ENCODE measurements at places on chromosomes 1 and 21.

DNA sequence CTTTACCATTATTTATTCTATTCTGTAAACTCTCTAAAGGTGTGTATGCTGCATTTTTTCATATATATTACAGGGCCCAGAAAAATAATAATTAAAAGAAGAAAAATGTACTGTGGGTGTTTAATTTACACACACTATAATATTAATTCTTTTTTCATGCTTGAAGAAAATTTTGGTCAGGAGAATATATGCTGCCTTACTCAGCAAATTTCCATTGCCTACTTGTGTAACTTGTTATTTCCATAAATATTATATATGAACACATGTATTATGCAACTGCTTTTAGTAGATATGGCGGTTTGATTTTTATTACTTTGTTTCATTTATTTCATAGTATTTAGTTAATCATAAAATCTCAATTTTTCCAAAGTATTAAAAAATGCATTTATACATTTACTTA, 46.4 kb upstream of the SERPINC1 start:
- no peak for DNase-seq

DNA sequence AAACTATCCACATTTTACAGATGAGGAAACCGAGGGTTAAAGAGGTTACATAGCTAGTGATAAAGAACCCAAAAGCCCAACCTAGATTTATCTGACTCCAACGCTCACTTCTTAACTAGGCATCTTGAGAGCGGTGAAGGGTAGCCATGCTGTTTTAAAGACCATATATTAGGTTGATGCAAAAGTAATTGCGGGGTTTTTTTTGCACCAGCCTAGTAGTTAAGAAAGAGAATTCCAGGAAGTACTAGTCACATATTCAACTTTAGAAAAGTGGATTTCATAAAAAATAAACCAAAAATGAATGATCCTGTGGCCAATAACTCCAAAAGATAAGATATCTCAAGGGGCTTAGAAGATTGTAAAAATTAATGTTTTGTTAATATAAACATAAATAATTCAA, 162.1 kb downstream of the GLUL start:
- no peak for DNase-seq

- DNase-seq: no peak
These were observed 132.7 kb downstream of the ACTL8 start for GRCh38 chr1:17887661-17888371.

DNA sequence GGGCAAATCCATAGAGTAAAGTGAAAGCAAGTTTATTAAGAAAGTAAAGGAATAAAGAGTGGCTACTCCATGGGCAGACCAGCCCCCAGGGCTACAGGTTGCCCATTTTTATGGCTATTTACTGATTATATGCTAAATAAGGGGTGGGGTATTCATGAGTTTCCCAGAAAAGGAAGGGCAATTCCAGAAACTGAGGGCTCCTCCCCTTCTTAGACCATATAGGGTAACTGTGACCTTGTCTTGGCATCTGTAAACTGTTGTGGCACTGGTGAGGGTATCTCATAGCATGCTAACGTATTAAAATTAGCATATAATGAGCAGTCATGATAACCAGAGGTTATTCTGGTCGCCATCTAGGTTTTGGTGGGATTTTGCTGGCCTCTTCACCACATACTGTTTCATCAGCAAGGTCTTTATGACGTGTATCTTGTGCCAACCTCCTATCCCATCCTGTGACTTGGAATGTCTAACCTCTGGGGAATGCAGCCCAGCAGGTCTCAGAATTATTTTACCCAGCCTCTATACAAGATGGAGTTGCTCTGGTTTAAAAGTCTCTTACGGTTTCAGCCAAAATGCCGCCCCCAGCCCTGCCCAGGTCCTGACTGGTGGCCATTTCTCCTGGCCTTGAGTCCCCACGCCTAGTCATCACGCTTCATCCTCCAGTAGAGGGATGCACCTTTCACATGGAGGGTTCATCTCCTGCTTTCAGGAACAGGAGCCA, 982 bp upstream of the TRIM17 start:
- DNase-seq: no peak

- DNase-seq: no peak
These were observed 202.9 kb downstream of the FMN2 start for GRCh38 chr1:240294566-240294965.

DNA sequence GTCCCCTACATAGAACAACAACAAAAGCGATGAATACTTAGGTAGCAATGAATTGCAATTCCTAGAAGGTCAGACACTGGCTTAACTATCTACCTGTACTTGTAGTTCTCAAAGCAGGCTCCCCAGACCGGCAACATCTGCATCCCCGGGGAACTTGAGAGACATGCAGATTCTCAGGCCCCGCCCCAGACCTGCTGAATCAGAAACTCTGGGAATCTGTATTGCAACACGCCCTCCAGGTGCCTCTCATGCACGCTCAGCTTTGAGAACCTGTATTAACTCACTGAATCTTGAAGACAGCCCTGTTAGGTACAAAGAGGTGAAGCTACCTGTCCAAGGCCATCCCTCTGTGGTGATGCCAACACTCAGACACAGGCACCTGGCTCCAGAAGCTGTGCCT, 128.1 kb downstream of the KAZN start:
- DNase-seq: no peak

DNA sequence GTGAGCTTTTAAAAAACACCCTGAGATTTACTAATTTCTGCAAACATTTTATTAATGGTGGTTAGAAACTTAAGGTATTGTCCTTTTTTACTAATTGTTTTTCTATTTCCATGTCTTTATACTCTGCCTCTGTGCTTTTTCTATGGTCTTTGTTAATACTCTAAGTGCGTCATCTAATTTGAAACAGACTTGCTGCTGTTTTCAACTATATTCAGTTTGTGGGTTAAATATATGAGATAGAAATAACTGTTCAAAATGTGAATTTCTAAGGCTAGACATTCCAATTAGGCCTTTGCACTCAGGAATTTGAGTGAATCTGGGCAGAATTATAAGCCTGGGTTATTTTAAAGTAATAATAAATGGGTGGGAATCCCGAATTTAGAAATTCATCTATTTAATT, 82.4 kb upstream of the COL11A1 start:
- no peak for DNase-seq

- no peak for DNase-seq
These were observed 41.6 kb upstream of the NBL1 start for GRCh38 chr1:19602486-19602885.

- DNase-seq: no peak
These were observed 36.3 kb upstream of the RAP1GAP start for GRCh38 chr1:21705303-21705980.

- DNase-seq: no peak
These were observed 2.0 kb downstream of the PIK3CD start for GRCh38 chr1:9653491-9654050.

DNA sequence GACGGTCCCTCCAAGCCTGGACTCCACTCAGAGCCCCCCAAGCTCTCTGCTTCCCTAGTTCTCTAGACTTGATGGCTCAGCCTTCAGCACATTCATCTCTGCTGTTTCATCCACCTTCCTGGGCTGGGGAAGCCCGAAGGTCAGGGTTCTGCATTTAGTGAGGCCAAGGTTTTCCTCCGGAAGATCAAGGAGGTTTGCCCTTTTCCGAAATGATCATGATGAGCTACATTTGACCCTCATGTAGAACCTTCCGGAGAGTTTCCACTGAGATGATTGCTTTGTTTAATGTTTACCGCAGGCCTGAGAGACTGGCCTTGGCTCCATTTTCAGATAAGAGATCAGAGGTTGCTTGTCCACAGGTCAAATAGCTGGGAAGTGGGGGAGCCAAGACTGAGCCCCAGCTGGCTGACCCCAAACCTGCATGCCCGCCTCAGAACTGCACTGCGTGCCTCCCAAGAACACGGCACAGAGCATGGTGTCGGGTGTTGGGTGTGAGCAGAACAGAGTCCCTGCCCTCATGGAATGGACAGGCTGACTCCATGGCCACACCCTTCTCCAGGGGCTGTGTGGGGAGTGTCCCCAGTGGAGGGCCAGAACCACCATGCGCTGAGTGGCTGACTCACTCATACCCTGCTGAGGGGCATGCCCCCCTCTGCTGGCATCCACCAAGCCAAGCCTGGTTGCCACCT, 200.8 kb upstream of the TMEM51 start:
- DNase-seq: no peak

- no peak for DNase-seq
These were observed 247.7 kb upstream of the PTBP2 start for GRCh38 chr1:96473791-96474434.

GRCh38 chr1:155912056-155912536, 947 bp upstream of the RIT1 start:
- DNase-seq: no peak

DNA sequence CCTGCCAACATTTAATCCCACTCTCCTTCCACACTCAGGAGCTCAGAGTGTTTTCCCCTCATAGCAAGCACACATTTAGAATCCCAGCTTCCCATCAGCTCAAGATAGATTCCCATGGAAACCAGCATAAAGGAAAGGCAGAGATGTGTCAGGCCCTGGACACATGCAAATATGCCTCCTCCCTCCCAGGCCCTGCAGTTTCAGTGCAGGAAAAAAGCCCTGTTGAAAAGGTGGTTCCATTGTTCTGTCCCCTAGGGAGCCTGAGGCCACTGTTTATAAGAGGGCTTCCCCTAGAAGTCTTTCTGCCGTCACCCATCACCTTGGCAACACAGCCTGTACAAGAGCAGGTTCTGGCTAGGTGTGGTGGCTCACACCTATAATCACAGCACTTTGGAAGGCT, 3.6 kb downstream of the CACNA1S start:
- no peak for DNase-seq

DNA sequence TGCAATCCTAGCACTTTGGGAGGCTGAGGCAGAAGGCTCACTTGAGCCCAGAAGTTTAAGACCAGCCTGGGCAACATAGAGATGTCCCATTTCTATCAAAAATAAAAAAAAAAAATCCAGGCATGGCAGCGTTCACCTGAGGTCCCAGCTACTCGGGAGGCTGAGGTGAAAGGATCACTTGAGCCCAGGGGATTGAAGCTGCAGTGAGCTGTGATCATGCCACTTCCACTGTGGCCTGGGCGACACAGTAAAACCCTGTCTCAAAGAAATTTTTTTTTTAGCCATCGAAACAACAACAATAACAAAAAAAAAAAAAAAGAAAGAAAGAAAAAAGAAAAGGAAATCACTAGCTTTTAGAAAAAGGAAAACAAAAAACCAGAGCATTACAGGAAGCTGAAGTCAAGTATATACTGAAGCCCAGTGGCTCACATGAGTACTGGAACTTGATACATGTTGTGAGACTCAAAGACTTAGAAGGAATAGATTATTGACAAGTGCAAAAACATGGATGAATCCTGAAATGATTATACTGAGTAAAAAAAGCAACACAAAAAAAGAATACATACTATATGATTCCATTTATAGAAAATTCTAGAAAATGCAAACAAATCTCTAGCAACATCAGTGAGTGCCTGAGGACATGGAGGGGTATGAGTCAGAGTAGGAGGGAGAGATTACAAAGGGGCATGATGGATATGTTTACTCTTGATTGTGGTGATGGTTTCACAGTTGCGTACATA, 6.1 kb upstream of the RABGAP1L start:
- DNase-seq: no peak

DNA sequence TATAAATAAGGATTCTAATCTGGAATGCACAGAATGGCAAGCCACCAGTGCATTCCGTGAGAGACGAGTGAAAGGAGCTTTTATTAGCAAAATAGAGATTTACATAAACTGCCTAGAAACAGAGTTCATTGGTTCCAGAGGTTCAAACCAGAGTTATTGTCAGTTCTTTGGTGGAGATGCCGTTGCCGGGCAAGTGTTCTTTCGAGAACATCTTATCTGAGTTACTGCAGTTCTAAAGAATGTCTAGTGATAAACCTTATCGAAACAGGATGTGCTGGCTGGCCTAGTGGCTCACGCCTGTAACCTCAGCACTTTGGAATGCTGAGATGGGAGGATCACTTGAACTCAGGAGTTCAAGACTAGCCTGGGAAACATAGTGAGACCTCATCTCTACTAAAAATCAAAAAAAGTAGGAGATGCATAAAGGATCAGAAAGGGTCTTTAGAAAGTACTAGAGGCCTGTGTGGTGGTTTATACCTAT, 19.9 kb upstream of the EVI5 start:
- DNase-seq: no peak

GRCh38 chr1:182847105-182847504, 8.0 kb downstream of the DHX9 start:
- no peak for DNase-seq

GRCh38 chr1:220485791-220486190, 42.1 kb upstream of the MARK1 start:
- DNase-seq: no peak

- DNase-seq: no peak
These were observed 1.4 kb downstream of the LAD1 start for GRCh38 chr1:201397675-201398074.

- DNase-seq: no peak
These were observed 49.9 kb downstream of the WNT9A start for GRCh38 chr1:227897704-227898438.

GRCh38 chr1:212549503-212550017, 59.0 kb upstream of the ATF3 start:
- no peak for DNase-seq

DNA sequence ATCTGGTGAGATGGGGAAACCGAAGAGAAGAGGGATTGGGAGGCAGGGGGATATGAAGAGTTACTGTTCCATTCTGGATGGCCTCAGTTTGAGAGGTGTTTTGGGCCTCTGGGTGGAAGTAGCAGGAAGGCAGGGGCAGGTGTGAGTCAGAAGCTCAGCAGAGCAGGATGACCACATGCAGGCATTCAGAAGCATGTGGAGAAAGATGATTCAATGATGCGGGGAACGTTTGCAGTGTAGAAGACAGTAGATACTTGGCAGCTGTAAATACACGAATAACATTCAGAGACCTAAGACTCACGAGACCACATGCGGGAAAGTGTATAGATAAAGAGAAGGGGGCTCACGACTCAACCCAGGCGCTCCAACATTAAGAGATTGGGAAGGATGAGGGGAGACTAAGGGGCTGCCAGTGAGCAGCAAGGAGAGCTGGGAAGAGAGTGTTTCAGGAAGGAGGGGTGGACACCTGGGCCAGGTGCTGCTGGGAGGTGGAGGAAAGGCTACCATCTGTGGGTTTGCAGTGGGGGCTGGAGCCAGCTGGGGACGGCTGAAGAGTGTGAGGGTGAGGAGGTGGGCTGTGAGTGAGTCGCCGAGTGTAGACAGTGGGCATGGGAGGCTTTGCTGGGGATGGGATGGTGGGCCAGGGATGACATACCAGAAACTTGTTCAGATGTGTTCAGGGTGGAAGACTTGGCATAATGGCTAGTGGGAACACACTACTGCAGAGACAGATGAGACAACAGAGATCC, 5.8 kb upstream of the EPS8L3 start:
- DNase-seq: no peak

GRCh38 chr21:25908495-25908894, 173.7 kb downstream of the GABPA start:
- no peak for DNase-seq

All from stimulated activated CD4-positive, alpha-beta T cell treated with anti-CD3 and anti-CD28 coated beads, Interleukin-1b, Interleukin-23, amount 100 ng/mL, for 24 hours (primary cell).